ENCODE measurements at places on chromosomes 5 and 9.

- no peak for DNase-seq
Measured at GRCh38 chr5:12659686-12660085, 755.4 kb upstream of the CTNND2 start.

- no peak for DNase-seq
Measured at GRCh38 chr5:2095011-2095410, 212.3 kb upstream of the IRX4 start.

- DNase-seq: peak; percentile 31
Measured at GRCh38 chr9:79858508-79858907, 286.7 kb downstream of the TLE4 start.

GRCh38 chr5:178113841-178114324 lies 551 bp downstream of the N4BP3 start:
- no peak for DNase-seq

GRCh38 chr5:106755789-106756188 lies 914.9 kb downstream of the EFNA5 start:
- no peak for DNase-seq

DNA sequence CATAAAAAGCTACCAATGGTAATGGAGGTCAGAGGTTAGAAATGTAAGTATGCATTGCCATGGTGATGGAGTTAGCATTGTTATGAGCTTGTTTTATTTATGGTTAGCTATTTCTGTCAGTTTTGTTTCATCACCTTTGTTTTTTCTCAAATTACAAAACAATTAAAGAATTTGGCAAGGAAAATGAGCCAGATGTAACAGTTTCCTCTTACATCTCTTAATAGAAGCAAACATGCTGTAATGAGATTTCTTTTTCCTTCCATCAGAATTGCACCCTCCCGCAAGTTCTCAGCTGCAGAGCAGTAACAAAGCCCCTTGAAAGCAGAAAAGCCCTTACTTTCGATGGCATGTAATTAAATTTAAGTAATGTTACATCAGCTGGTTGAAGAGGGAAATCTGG lies 233.0 kb downstream of the SGCD start:
- peak; percentile 73 for DNase-seq

GRCh38 chr9:36056896-36057295 lies 20.2 kb downstream of the RECK start:
- DNase-seq: no peak
